Neural progenitor cell (in vitro differentiated cells): ENCODE measurements at places on chromosomes 4 and X.

DNA sequence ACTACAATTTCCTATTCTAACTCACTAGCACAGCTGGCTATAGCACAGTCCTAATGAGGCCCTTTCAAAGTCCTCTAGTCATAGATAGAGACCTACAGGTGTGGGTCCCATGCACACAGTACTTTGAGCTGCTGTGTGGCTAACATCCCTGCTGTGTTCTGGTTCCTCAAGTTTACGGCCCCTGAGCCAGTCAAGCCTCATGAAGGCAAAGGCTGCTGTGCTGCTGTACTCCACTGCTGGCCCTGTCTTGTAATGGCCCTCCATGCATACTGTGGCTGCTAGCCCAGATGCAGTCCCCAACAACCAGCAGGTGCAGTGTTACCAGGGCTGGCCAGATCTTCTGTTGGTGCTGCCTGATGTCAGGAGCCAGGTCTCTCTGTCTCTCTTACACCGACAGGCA lies 23.4 kb upstream of the ENPEP start:
- no peak for DNase-seq

- DNase-seq: no peak
Observed at GRCh38 chr4:144411700-144412099, 234.3 kb upstream of the HHIP start.

- no peak for DNase-seq
Observed at GRCh38 chr4:11166034-11166433, 262.7 kb downstream of the HS3ST1 start.

DNA sequence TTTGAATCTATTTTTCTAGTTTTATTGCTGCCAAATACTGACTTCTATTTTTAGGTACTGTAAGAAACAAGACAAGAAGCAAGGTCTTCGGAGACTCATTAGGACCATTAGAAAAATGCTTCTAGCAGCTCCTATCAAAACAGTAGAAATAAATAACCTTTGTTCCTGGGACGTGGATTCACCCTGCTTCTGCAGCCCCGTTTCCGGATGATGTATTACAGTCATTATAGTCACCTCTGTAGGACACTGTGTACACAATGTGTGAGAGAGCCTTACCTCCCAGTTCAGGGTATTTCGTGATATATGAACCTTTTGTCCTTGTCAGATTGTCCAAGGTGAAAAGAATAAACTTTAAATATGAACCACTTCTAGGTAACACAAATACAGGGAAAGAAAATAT lies 484.0 kb upstream of the TECRL start:
- no peak for DNase-seq

GRCh38 chr4:122764821-122765215 lies 32.3 kb downstream of the BBS12 start:
- DNase-seq: no peak

GRCh38 chr4:40283968-40284367 lies 51.2 kb upstream of the CHRNA9 start:
- no peak for DNase-seq
